ENCODE measurements at places on chromosomes 6 and 20.

GRCh38 chr20:42595625-42596024 is 594.1 kb downstream of the PTPRT start:
- DNase-seq, result no peak

DNA sequence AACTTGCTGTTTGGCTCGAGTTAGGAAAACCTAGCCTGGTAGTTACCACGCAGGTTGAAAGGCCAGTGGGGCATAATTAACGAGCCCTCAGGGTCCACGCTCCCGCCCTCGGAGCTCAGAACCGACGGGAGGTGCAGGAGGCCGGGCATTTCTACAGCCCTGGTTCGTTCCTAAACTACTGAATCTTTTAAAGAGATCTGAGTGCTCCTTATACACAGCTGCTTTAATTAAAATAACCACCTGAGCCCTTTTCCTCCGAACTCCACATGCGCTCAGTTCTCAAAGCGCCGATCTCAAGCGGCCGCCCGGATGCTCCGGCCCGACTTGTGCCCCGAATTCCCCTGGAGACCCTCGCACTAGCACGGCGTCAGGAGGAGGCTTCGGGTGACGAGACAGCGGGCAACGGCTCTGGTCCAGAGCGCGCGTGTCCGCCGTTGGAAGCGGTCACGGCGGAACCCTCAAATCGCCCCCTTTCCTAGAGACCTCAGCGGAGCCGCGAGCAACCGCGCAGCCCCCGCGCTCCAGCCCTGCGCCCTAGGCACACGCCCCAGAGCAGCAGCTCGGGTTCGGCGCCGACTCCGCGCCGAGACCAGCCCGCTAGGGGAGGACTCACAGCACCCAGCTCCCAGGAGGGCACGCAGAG is 397 bp downstream of the WDR27 start:
- DNase-seq, result no peak

DNA sequence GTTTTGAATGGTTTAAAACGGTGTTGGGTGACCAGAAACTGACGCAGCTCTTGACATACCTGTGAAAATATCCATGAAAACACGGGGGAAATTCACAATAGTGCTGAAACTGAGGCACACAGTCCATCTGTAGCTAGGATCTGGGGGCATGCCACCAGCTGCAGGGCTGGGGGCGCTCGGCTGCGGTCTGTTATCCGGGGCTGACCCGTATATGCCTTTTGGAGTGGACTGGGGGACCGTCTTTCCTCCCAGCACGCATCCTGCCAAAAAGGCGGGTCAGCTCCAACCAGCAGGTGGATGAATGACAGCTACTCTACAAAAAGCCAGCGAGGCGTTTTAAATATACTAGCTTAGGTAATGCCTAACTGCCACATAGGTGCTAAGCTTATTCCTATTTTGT is 729.8 kb downstream of the QKI start:
- no peak for DNase-seq

GRCh38 chr20:8124639-8125038 is 7.4 kb upstream of the PLCB1 start:
- no peak for DNase-seq

DNA sequence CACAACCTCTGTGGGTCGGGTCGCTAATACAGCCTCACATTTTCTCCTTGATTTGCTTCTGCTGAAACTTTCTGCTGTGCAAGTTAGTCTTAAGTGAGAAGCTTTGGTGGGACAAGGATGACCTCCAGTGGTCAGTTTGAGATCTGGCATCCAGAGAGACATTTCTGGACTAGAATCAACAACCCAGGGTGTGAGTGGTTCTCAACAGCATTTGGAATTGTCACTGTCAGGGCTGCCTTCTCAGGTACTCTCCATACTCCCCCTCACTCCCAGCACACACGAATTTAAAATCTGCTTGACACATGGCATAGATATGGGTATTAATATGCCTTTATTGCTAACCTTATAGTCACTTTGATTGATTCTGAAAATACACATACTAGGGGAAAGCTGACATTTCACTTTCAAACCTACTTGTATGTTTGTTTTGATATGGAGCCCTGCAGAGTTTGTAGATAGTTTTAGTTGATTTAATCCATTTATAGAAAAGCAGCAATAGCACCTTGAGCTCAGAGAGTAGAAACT is 13.2 kb downstream of the OTOR start:
- DNase-seq, result peak; percentile 26

GRCh38 chr20:10466855-10467254 is 31.8 kb downstream of the SLX4IP start:
- no peak for DNase-seq

- no peak for DNase-seq
Observed at GRCh38 chr6:110318971-110319370, 39.2 kb downstream of the METTL24 start.

GRCh38 chr6:94713446-94713845 is 863.9 kb upstream of the MANEA start:
- no peak for DNase-seq

GRCh38 chr6:14912226-14912625 is 333.6 kb upstream of the JARID2 start:
- no peak for DNase-seq

- DNase-seq, result no peak
Observed at GRCh38 chr6:63640062-63640461, 4.5 kb downstream of the PHF3 start.

- no peak for DNase-seq
Observed at GRCh38 chr20:2866236-2866635, 7.0 kb upstream of the PTPRA start.
